Fibroblast of gingiva (primary cell): ENCODE measurements at places on chromosomes 2 and 18.

GRCh38 chr2:37271376-37272067, 40.1 kb downstream of the NDUFAF7 start:
- DNase-seq: no peak

DNA sequence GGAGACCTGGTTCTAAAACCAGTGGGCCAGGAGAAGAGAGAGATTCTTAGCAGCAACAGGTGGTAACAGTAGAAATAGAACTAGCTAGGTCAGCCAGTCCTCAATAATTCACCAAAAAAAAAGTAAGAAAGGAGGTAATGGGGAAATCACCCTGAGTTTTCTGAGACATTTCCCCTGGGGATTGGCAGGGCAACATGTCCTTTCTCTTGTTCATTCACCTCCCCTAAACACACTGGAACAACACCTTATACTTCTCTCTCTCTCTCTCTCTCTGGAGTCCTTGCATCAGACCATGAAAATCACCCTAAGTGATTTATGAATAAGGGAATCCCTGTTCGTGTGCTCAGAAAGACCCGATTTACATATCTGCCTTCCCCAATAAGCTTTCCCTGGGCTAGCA, 64.8 kb downstream of the COX7A2L start:
- no peak for DNase-seq

GRCh38 chr2:184372484-184372883, 225.8 kb upstream of the ZNF804A start:
- no peak for DNase-seq

DNA sequence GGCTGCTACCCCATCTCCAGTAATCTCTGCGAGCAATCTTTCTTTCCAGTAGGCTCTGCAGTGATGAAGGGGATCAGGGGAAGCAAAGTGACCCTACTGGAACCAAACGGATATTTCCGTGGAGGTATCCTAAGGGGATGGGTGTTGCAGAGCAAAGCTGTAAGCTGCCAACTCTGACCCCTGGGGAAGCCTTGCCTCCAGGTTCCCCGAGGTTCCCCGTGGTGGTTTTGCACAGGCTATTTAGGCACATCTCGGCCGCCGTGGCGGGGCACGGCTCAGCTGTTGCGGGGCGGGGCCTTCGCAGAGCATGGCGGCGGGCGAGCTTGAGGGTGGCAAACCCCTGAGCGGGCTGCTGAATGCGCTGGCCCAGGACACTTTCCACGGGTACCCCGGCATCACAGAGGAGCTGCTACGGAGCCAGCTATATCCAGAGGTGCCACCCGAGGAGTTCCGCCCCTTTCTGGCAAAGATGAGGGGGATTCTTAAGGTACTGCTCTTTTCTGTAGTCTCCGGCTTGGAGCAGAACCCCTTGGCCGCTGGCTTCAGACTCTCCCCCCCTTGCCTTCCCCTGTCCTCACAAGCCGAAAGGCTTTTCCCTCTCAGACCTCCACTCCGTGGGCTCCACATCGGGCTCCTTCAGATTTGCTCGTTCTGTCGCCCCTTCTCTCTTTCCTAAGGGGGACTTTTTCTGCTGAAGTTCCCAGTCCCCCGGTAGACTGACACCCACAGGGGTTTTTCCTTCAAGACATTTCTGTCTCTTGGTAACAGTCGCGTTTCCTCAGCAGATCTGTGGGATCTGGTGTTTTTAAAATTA, at the start of gene COMMD1:
Gene COMMD1, plus strand, starts transcription at position 303 of the 814 bp plus-strand sequence. Its CDS starts 5 bp downstream, at position 308.
- peak; percentile 63 for DNase-seq

DNA sequence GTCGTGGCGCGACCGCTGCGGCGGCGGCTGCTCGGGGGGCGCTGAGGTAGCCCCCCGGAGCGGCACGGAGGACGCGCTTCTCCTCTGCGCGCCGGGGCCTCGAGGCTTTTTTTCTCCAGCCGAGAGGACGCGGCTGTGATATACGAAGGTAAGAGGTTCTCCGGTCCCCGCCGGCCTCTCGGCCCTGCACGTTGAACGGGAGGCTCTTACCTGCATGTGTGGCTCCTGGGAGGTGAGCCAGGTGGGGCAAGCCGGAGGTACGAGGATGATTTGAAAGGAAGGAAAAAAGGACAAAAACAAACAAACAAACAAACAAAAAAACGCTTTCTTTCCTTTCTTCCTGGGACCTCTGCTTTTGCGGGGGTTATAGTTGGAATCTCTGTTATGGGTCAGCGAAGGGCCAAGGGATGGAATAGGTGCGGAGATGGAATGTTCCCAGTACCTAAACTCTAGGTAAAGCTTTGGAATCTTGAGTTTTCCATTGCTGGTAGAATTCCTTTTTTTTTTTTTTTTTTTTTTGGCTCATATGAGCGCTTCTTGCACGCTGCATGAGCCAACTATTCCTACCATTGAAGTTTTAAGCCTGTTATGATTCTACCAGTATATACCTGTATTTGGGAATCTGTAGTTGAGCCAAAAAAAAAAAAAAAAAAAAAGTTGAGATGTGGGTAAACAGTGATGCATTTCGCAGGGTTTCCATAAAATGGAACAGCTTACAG, 674 bp downstream of the PTPN4 start:
- DNase-seq: no peak

DNA sequence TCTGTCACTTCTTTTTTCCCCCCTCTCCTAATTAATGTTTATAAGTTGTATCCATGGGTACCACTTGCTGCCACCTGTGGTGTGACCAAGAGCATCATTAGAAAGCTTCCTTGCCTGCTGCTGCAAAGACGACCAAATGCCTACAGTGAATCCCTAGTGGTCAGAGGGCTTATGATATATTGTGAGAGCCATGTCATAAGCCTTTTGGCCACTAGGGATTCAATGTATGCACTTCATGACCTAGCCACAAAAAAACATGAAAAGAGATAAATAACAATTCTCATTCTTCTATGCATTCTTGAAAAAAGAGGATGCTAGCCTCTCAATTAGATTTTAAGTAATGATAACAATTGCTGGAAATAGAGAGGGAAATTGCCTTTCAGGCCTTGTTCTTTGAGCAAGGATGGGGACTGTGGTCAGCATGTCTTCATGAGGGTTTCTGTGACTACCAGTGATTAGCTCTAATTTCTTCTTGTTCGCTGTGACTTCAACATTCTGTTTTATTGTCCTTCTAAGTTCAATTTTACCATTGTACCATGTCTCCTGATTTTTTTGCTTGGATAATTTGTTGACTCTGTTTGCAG, 435.3 kb downstream of the TGIF1 start:
- no peak for DNase-seq

GRCh38 chr2:202405798-202406197, 29.7 kb downstream of the BMPR2 start:
- no peak for DNase-seq

GRCh38 chr2:235958931-235959410, 209.2 kb downstream of the GBX2 start:
- DNase-seq: no peak

DNA sequence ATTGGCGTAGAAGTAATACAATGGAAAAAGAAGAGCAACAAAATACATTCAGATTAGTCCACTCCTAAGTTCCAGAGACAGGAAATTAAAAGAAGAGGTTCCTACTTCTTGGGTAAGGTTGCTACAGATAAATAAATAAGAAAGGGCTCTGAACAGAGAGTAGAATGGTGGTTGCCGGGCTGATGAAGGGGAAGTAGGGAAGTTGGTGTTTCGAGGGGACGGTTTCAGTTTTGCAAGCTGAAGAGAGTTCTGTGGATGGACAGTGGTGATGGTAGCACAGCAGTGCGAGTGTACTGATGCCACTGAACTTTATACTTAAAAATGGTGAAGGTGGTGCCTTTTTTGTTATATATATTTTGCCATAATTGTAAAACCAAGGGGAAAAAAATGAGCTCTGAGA, 48.2 kb downstream of the CABYR start:
- DNase-seq: no peak

GRCh38 chr2:234467289-234467688, 29.6 kb downstream of the ARL4C start:
- peak; percentile 38 for DNase-seq

DNA sequence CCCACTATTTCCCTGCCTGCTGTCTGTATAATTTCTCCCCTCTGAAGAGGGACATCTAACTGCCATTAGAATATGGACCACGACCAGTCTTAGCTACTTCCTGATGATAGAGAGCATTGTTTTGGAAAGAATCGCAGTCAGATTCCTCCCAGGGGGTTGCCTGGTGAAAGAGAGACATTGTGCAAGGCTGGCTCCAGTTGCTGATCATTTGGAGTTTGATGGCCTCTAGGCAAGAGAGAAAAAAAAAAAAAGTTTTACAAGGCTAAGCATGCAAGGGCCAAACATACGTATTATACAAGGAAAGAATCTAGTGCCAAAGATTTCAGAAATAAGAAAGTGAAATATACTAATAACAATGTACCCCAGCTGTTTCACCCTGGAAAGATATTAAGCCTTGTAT, 182.2 kb downstream of the CMPK2 start:
- no peak for DNase-seq

GRCh38 chr18:24076950-24077349, 61.9 kb upstream of the CABYR start:
- no peak for DNase-seq

GRCh38 chr2:2123238-2123637, 207.8 kb downstream of the MYT1L start:
- DNase-seq: no peak

DNA sequence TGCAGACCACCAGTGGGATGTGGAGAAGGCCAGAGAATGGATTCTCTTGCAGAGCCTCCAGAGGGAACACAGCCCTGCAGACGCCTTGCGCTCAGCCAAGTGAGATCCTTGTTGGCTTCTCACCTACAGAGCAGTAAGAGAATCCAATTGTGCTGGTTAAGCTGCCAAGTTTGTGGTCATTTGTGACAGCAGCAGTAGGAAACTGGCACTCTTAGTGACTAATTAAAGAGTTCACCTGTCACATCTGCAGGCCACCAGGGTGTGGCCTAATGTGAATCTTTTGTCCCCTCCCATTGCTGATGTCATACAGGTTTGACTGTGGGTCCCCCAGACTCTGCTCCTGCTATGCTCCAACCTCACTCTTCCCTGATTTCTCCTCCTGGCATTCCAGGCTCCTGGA, 235.9 kb downstream of the TFCP2L1 start:
- DNase-seq: no peak

- DNase-seq: peak; percentile 10
Observed at GRCh38 chr2:112216167-112216566, 38.7 kb downstream of the ZC3H8 start.

GRCh38 chr2:231191896-231192872, 6.2 kb upstream of the ARMC9 start:
- peak; percentile 92 for DNase-seq

DNA sequence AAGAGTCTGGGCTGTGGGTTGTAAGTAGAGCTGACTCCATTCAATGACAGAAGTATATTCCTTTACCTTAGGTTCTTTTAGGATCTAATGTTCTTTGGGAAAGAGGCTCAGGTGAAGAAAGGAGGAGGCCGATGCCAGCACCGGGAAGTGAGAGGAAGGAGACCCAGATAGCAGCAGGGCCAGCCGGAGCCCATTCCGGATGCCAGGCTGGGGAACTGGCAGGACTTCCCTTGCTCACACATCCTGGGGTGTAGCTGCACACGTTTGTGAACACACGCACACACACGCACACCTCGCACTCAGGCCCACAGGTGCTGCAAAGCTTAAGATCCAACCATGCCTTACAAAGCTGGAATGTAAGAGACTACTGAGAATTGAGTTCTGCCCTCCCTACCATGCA, 95.8 kb upstream of the SMAD2 start:
- DNase-seq: no peak

GRCh38 chr2:57882895-57883515, 163.6 kb upstream of the VRK2 start:
- DNase-seq: no peak

DNA sequence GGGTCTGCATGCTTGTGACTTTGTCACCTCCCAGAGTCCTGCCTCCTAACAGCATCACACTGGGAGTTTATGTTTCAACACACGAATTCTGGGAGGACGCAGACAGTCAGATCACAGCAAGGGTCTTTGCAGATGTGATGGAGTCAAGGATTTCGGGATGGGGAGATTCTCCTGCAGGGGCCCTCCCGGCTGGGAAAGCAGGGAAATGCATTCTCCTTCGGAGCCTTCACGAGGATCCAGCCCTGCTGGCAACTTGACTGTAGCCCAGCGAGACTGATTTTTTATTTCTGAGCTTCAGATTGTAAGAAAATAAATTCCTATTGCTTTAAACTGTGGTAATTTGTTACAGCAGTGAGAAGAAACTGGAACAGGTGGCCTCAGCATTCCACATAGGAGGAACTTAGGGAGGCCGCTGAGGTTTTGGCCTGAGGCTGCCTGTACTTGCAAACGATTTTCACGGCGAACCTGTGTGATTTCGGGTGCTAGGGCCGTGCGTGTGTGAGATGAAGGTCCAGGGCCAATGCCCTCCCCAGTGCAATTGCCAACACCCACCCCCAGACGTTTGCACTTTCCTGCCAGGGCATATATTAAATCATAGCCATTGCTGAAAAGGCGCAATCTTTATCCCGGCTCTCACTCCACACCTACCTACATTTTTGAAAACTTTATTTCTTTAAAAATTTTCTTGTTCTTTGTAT, 79.8 kb downstream of the ASB1 start:
- DNase-seq: no peak

DNA sequence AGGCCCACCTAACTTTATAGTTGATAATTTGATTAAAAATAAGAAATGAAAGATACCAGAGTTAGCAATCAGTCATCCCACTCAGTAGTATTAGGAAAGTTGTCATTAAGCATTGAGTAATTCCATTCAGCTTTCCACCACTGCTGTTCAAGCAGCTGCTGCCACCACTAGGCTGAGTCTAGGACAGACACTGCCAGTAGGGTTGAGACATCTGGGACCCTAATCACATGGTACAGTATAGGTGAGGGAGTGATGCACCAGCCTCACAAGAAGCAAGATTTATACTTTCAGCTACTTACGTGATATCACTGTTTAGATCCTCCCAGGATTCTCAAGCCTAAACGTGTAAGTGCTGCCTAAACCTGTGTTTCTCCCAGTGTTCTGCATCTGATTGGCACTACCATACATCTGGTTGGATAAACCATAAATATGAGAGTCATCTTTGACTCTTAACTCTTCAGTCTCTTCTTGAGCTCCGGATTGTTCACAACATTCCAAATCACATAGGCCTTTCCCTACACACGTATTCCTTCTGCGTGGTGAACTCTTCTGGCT, 3.2 kb downstream of the UBXN4 start:
- peak; percentile 14 for DNase-seq

DNA sequence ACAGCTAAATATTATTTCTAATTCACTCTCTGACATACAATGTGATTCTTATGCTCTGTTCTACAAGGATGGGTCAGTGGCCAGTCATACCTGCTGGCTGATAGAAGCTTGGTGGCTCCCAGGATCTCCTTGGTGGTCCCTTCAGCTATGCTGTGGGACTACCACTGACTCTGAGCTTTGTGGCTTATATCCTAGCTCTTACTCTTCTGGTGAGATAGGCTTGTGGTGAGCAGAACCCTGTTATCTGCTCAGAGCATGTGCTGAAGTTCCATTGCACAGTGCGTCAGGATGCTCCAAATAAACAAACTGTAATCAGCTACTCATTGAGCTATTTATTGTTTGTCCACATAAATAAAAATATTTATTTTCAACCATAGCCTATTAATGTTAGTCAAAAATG, 51.7 kb downstream of the MFSD6 start:
- no peak for DNase-seq

GRCh38 chr2:118576109-118576855, 271.2 kb downstream of the EN1 start:
- no peak for DNase-seq

- DNase-seq: no peak
Observed at GRCh38 chr18:7290077-7290476, 59.2 kb downstream of the LRRC30 start.

- DNase-seq: no peak
Observed at GRCh38 chr2:143524559-143525401, 395.6 kb downstream of the ARHGAP15 start.
